ENCODE measurements at places on chromosomes 5 and 9. TPM values are rescaled to one million over a fixed set of nuclear protein-coding genes. Genes with fewer than 3 reads are reported as not detected.

MAN2A1 gene
- 30.9 TPM for total RNA-seq

DYNC2I2 gene
- 194 TPM for total RNA-seq

PLAC8L1 gene
- 0.83 TPM for total RNA-seq

HTR4 gene
- total RNA-seq = 0.18 TPM

CCDC192 gene
- not detected for total RNA-seq

DRD1 gene
- 0.06 TPM for total RNA-seq
